ENCODE measurements at places on chromosomes 12 and 14.
A peak's percentile ranks its signal among the peaks of the same experiment; 100 is the strongest.

DNA sequence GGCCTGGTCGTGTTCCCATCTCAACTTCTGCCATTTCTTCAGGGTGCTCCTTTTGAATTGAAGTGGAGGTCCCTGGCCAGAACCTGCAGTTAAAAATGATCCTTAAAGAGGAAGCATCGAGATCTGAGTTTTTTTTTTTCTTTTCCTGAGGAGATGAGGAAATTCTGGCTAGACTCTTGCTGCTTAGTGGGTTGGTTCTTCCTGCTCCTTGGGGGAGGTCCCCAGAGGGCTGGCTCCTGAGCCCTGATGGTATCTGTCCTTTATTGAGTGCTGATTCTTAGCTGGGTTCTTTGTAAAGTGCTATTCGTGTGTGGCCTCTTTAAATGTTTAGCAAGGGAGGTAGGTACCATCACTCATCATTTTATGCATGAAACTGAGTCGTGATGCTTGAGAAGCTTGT, 11.7 kb downstream of the PELI2 start:
- DNase-seq, result no peak

- no peak for DNase-seq
These were observed 687.6 kb downstream of the FLRT2 start for GRCh38 chr14:86217523-86217922.

- DNase-seq, result peak; percentile 69
These were observed 107.0 kb downstream of the PTCSC3 start for GRCh38 chr14:36069535-36069900.

GRCh38 chr14:99918781-99919180, 125.6 kb downstream of the EML1 start:
- DNase-seq, result no peak

DNA sequence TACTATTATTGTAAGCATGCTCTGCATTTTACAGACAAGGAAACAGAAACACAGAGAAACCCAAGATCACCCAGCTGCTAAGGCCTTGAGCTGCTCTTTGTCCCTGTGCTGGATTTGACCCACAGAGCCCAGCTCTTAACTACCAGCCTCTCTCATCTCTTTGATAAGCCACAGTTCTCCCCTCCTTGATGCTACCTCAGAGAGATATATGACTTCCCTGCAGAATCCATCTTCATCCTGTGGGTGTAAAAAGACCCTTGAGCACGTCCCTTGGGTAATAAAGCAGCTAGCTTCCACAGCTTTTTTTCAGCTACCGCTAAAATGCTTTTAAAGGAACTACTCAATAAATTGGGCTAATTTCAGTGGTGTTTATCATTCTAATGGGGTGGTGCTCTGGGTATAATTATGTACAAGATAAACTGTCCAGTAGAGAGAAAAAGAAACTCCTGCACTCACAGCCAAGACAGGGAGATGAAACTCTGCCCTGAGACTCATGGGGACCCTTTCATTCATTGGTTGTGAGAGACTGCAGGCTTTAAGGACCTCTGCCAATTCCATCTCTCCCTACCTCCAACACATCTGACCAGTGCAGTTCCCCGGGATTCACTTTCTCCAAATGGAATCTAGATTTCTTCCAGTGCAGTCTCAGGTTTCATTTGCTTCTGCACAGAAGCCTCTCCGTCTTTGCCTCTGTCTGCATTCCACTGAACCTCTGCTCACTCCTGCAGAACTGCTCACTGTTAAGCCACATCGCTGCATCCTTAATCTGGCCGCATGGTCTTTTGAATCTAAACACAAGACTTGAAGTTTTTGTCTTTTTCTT, 24.7 kb upstream of the NTF3 start:
- no peak for DNase-seq
